ENCODE measurements at places on chromosomes 2 and 18.

DNA sequence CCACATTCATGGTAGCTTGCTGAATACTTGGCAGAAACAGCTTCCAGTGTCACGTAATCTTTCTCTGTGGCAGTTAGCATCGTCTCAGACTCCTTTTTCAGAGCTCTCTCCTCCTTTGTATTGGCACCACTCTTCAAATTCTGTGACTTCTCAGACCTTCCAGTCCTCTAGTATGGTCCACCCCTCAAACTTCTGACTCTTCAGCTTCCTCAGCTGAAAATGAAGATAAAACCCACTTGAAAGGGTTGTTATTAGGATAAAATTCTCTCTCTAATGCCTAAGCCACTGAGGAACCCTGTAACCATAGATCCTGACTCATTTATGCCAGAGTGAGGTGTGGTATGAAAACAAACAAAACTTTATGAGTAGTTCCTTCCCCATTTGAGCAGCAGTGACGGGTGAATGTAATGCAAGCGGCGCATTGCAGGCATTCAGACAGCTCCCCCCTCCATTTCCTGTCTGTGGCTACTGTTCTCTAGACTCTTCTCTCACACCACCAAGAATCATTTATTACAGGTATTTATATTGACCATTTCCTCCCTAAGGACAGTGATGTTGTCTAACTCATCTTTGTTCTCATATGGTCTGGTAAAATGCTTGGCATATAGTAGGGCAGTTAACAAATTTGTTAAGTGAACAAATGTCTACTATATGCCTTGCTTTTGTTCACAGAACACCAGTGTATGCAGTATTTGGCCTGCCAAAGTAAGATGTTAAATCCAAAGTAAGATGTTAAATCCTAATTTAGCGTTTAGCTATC lies 35.3 kb downstream of the GALNT1 start:
- peak; percentile 75 for DNase-seq

DNA sequence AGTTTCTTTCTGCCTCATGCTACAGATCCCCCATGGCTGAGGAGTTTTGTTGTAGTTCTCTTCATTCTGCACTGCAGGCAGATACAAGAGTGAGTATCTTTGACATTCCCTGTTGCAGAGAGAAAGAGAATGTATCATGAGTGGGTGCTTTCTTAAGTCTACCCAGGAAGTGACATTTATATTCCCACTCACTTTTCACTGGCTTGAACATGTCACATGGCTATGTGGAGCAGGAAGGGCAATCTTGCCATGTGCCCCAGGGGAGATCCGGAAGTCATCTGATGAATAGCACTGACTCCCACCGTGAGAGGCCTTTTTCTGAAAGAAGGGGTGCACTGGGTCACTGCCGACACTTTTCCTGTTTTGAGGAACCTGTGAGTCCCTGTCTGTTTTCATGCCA lies 66.4 kb upstream of the BOD1L2 start:
- no peak for DNase-seq

DNA sequence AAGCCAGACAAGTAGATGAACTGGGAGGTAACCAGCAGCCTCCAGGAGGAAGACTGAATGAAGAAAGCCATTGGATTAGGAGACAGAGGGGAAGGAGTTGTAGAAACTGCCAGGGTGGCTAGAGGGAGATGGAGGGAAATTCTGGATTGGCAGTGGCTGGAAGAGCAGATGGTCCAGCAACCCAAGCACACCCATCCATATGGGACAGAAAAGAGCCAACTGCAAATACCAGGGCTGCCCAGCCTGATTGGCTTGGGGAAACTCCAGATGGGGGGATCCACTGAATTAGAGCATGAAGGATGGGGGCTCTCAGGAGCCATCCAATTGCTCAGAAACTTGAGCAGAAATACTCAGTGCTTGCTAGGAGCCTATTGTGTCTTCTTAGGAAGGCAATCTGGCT lies 173.5 kb upstream of the EPB41L3 start:
- DNase-seq, result no peak

DNA sequence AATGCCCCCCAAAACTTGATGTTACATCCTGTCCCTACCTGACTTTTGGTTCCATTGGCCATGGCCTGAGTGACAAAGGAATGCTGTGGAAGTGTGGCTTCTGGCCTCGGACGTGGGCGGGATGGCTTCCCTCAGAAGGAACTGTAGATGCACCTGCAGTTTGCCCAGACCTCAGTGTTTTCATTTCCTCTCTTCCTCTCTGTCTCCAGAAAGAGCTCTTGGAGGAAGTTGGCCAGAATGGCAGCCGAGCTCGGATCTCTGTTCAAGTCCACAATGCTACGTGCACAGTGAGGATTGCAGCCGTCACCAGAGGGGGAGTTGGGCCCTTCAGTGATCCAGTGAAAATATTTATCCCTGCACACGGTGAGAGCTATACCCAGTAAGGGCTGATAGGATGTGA lies 61.0 kb upstream of the TMEM87B start:
- DNase-seq, result no peak

- no peak for DNase-seq
These were observed 34.9 kb downstream of the MGAT5 start for GRCh38 chr2:134288814-134289213.

- DNase-seq, result no peak
These were observed 612.6 kb upstream of the CDH2 start for GRCh38 chr18:28789502-28789901.

DNA sequence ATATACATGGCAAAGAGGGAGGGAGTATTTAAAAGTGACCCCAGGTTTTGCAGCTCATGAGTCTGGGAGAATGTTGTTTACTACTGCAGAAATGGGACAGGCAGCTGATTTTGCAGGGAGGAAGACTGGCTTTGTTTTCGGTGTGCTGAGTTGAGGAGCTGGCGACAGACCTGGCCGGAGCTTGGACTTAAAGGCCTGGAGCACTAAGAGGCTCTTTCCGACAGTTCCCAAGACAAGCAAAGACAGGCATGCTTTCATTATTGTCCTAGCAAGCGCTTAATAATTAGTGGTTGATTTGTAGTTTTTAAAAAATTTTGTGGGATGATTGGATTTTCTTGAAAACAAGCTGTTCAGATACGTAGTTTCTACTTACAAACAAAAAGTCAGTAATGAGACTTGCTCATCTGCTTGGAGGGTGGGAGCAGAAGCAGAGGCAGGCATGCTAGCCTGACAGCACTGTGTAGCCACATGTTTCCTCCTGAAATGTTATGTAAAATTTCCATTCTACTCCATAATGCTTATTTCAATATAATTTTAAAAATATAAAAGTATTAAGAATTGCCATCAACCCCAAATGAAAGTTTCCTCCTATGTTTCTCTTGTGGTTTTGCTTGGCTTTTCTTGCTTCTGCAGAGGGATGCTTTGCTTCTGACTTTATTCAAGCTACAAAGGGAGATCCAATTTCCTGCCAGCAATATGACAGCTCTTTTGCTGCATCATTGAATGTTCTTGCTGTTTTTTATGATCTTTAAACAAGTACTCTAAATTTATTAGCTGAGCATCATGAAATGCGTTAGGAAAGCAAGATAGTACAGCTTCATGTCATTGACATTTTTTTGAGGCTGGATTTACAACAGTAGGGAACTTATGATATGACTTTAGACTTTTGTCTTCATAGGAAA lies 75.8 kb downstream of the PHLPP1 start:
- no peak for DNase-seq

- DNase-seq, result no peak
These were observed 105.6 kb upstream of the LDLRAD4 start for GRCh38 chr18:13112982-13113381.

DNA sequence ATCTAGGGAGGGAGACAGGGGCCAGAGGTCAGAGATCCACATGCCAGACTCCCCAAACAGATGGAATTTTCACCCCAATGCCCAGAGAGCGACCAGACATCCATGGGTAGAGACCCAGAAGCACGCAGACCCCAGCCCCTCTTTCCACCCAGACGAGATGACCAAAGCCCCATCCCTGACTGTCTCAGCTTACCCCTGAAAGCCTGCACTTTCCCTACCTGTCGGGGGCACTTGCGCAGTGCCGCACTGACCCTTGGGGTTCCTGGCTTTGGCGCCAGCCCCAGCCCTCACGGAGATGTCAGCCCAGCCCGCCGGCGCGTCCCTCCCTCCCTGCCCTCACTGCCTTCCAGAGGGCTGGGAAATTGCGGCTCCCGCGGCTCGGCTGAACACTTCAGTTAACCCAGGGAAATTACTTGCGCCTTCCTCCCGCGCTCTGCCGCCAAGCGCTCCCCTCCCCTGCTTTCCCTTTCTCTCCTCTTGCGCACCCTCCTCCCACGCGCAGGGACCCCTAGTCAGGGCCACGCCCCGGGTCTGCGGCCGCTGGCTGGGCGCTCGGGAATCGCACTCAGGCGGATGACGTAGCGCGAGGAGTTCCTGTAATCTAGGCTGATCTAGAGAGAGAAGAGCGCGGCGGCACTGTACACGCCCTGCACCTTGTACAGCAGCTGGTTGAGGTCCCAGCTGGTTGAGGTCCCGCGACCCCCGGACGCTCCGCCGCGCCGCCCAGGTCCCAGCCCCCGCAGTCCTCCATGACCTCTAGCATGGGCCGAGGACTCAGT lies 12.0 kb downstream of the ALPG start:
- DNase-seq, result no peak

- no peak for DNase-seq
These were observed 95.6 kb upstream of the LHCGR start for GRCh38 chr2:48851161-48851560.

- DNase-seq, result no peak
These were observed 8.1 kb downstream of the EMX1 start for GRCh38 chr2:72925328-72925943.

DNA sequence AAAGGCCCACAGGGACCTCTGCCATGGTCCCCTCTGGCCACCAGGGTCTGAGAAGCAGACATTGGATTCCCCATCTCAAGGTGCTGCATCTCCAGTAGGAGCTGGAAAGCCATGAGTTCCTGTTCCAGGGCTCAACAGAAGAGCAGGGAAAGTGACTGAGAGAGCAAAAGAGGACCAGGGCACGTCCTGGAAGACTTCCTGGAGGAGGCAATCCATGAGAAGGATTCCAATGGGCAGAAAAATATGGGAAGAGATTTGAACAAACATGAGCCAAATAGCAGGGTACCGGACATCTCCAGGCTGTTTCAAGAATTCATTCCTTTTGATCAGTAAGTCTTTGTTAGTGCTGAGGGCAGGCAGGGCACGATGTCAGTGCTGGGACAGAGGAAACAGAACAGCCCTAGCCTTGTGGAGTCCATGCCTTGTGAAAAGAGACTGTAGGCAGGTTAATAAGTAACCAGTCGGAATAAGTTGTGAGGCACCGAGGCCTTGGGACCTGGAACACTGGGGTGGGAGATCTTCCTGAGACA lies 72.8 kb upstream of the TWIST2 start:
- no peak for DNase-seq

DNA sequence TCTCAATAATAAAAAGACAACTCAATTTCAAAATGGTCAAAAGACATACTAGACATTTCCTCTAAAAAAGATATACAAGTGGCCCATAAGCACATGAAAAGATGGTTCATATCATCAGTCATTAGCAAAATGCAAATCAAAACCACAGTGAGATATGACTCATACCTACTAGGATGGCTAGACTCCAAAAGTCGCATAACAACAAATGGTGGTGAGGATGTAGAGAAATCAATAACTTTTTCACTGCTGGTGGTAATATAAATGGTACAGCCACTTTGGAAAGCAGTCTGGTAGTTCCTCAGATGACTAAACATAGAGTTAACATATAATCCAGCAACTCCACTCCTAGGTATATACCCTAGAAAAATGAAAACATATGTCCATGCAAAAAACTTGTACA lies 242.3 kb upstream of the NOL4 start:
- DNase-seq, result no peak

DNA sequence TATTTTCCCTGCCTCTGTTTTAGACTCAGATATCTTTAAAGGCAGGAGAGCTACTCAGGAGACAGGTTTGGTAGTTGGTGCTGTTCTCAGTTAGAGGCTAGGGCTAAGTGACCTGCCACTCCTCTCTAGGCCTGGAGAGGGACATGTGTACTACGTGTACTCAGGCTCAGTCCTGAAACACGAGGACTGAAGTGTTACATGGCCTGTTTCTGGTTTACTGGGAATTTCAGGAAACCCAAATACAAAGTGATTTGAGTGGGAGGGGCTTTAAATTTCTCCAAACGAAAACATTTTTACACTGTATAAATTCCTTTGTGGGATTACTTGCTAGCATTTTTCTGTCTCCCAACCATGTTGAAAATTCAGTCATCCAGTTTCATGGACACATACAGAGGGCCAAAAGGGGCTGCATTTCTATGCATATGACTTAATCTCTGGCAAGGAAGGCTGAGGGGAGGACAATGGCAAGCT lies 343.3 kb downstream of the CYP26B1 start:
- no peak for DNase-seq

DNA sequence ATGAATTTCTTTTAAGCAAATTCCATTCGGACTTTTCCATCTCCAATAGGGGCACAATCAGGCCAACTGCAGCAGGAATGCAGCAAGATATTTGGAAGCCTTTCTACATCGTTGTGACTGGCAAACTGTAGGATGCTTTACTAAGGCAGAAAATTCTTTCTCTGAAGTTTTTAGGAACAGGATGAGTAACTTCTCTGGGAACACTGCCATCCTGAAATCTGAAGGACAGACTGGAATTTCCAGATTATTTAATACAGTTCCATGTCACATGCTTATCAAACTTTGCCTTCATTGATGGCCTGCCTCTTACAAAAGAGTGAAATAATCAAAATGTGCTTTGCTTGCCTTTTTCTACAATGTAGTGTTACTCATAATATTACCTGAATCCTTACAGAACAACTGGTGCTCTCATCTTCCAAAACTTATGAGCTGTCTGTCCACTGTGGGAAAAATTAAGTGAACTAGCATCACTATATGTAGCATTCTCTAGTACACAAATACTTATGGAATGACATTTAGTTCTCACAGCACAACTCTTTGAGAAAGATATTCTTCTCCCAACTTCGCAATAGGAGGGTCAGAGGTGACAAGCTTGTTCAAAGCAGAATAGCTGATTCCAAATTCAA lies 32.0 kb upstream of the MAP2 start:
- DNase-seq, result peak; percentile 12

DNA sequence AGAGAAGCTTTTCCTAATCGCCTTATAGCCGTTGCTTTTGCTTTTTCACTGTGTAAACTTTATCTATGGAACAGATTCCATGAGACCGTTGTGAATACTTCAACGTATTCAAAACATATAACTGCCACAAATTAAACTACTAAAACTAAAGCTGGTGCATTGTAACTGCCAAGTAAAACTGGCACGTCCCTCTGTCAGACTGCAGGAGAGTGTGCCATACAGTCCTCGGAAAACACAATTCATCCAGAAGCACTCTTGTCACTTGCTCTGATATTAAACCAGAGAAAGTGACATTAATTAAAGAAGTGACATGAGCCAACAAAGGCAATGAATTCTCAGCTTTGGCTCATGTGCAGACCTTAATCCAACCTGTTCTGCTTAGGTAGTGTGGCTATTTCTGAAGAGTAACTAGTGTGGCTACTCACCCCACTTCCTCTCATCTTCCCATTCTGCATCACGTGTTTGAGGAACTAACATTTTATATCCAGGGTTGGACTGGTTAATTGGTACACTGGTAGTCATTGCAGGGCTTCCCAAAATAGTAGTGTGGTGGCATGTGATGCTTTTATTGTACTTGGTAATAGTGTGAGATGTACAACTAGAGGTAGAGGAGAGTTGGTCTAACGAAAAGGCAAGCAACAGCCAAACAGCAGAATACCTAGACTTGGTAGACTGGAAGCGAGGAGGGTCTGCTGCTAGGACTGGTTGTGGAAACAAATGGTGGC lies 9.7 kb downstream of the VRK2 start:
- DNase-seq, result no peak

Data from AG04449 (cell line).